ENCODE measurements at places on chromosomes 2 and 18. TPM values are rescaled to one million over a fixed set of nuclear protein-coding genes. Genes with fewer than 3 reads are reported as not detected.

- DNase-seq, result no peak
- no peaks in the 10 kb centered on the region for H3K4me1 ChIP-seq
- no peak overlapping the region for H3K27ac ChIP-seq
- no peaks in the 10 kb centered on the region for H3K36me3 ChIP-seq
- no peak overlapping the region for H3K4me3 ChIP-seq
Measured at GRCh38 chr2:3730646-3731045, 27.3 kb downstream of the DCDC2C start.

- H3K36me3 ChIP-seq, result no peaks in the 10 kb centered on the region
- H3K4me1 ChIP-seq, result no peaks in the 10 kb centered on the region
- H3K4me3 ChIP-seq, result no peak overlapping the region
Measured at GRCh38 chr2:99201959-99202678, 21.1 kb downstream of the MRPL30 start.

NT5DC4 gene
- total RNA-seq, result not detected

ANKRD36C gene
- total RNA-seq, result 22.0 TPM

CHRNG gene
- not detected for total RNA-seq

CREG2 gene
- 0.21 TPM for total RNA-seq
